ENCODE measurements at places on chromosomes 4 and X.

GRCh38 chrX:123713434-123713833, 19.4 kb downstream of the THOC2 start:
- DNase-seq, result no peak

DNA sequence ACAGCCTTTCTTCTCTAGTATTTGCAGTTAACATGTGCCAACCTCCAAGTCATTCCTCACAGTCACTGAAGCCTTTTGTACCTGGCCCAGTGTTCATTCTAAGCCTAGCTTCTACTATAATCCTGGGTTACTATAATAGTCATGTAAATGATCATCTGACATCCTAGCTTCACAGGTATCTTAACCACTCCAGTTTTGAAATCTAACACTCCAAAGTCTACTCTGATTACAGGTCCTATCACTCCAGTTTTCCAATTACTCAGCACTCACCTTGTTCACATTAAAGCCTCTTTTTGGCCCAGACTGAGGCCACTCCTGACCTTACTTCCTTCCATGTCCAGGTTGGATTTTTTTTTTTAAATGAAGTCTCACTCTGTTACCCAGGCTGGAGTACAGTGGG, 87.6 kb upstream of the ZCCHC13 start:
- DNase-seq, result no peak

DNA sequence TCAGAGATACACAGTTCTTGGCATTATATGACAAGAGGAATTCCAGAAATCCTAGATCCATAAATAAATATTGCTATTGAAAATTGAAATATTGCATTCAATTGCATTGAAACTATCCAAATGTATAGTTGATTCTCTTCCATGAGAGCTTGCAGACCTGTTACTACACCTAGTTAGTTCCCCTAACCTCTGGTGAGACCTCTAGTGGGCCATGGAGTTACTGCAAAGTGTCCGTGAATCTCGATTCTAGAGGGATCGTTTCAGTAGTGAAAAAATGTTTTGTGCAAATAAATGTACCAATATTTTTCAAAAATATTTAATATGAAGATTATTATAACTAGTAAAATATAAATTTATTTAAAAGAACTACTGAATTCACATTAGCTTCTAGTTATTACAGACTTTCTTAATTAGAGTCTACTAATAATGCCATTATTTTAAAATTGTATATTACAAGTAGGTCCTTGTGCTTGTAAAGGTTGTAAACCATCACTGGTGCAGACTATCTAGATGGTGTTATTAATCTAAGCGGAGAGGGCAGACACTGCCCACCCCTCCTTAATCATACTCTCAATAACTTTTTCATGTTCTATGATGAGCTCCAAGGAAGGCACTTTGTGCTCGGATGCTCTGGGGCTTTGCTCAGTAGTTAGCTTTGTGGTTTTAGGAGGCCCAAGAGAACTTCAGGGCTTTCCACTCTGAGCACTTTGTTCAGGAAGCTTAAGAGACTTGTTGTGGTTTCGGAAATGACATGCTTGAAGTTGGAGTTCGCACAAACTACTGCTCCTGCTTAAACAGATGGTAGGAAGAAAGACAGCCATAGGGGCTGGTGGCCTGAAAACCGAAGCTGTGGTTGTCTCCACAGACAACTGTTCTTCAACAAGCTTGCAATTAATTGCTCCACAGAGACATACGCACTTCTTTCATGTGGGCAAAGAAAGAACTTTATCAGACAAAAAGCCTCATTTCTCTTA, 42.8 kb downstream of the IL21 start:
- no peak for DNase-seq

GRCh38 chr4:87506974-87507701, 22.0 kb downstream of the SPARCL1 start:
- no peak for DNase-seq

GRCh38 chr4:68218044-68218443, 27.4 kb downstream of the TMPRSS11B start:
- no peak for DNase-seq

GRCh38 chrX:17183566-17183965, 191.4 kb upstream of the NHS start:
- DNase-seq, result no peak

DNA sequence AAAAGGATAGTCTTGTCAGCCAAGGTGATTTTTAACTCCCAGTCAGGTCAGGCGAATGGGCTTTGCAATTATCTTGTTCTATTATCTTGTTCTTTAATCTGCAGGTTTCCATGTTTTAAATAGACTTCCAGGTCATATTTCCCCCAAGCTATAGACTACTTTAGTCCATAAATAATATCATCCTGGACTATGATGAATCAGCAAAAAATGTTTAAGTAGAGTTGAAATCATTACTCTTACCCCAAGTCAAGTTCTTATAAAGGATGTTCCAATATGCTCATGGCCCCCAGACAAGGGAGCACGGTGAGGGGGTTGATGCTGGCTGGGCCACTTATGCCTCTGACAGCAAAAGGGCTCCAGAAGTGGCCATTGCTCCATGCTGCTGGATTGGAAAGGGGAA, 75.1 kb downstream of the SLC2A9 start:
- no peak for DNase-seq

GRCh38 chr4:11765849-11766453, 337.3 kb upstream of the HS3ST1 start:
- no peak for DNase-seq

GRCh38 chrX:25561190-25561589, 545.4 kb upstream of the ARX start:
- no peak for DNase-seq

- no peak for DNase-seq
Measured at GRCh38 chr4:106541253-106541652, 172.7 kb upstream of the GIMD1 start.

DNA sequence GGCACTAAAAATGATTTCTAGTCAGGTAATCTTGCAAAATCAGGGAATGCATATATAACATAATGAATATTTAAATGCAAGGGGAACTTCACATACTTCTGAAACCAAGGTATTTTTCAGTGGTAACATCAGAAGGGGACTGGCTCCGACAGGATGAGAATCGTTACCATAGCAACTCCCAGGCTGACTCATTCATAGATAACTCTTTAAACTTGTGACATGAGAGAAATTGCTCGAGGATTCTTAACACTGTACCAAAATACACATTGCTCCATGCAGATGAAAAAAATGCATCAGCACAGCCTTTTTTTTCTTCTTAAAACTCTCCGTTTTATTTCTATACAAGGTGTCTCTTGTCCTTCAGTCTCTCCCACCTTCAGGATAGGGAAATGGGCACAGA, 114.3 kb downstream of the GABRB1 start:
- DNase-seq, result no peak

Measured in stimulated activated CD8-positive, alpha-beta memory T cell treated with anti-CD3 and anti-CD28 coated beads, Interleukin-15, amount 100 ng/mL, for 24 hours (primary cell).